ENCODE measurements at places on chromosomes 2 and 18. TPM values are rescaled to one million over a fixed set of nuclear protein-coding genes. Genes with fewer than 3 reads are reported as not detected.

The PCARE gene
- total RNA-seq, result not detected

The SNTG2 gene
- not detected for total RNA-seq

The TUBA3E gene
- total RNA-seq, result not detected

The FRZB gene
- total RNA-seq, result 0.49 TPM

The MYOM1 gene
- total RNA-seq, result under 0.01 TPM

The CEBPZ gene
- total RNA-seq, result 35.0 TPM

The FLACC1 gene
- 1.4 TPM for total RNA-seq

The HTR2B gene
- 1.1 TPM for total RNA-seq

The FAP gene
- total RNA-seq, result 12.8 TPM

The KCNIP3 gene
- total RNA-seq, result 4.4 TPM

The MROH2A gene
- not detected for total RNA-seq

The COLEC12 gene
- total RNA-seq, result 96.6 TPM

The CRYGC gene
- not detected for total RNA-seq

The CNDP1 gene
- not detected for total RNA-seq

The OR6B2 gene
- total RNA-seq, result not detected

The NGEF gene
- total RNA-seq, result 0.32 TPM

The DLGAP1 gene
- total RNA-seq, result 0.65 TPM

The C2orf81 gene
- total RNA-seq, result 0.49 TPM

The SP5 gene
- not detected for total RNA-seq

The SERPINB12 gene
- not detected for total RNA-seq
